ENCODE measurements at places on chromosomes 4 and X. TPM values are rescaled to one million over a fixed set of nuclear protein-coding genes. Genes with fewer than 3 reads are reported as not detected.

ITGB1BP2 gene
- 3.3 TPM for polyA plus RNA-seq

SSX1 gene
- polyA plus RNA-seq, result not detected

GRCh38 chr4:69860521-69861298 lies 765 bp upstream of the SULT1E1 start:
- DNase-seq, result no peak

- DNase-seq, result no peak
Measured at GRCh38 chr4:34814266-34814665, 1430.0 kb downstream of the ARAP2 start.

- DNase-seq, result no peak
Measured at GRCh38 chr4:78661921-78662521, 110.5 kb downstream of the ANXA3 start.

Measured in left renal pelvis (tissue), 4 donors.